ENCODE measurements at places on chromosomes 2 and 18.

- DNase-seq, result no peak
These were observed 61.5 kb downstream of the FARP2 start for GRCh38 chr2:241417626-241418025.

GRCh38 chr2:127670957-127671290 lies 4.4 kb downstream of the LIMS2 start:
- no peak for DNase-seq

- DNase-seq, result no peak
These were observed 151.9 kb downstream of the EPHA4 start for GRCh38 chr2:221420245-221420644.

DNA sequence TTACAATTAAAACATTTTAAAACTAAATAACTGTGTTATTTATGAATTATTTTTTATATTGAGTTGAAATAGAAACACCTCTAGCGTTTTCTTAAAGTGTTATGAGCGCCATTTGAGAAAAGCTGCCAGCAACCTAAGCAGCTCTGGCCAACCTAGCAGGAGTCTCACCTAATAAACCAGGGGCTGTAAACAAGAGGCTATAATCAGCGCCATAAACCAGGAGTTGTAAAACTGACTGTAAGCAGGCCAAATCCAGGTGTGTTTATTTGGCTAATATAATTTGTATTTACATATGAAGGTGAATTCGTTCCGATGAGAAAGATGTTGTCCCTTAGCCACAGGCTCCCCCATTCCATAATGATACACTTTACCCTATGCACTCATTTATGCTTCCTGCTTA lies 34.7 kb downstream of the LRRTM1 start:
- DNase-seq, result no peak

- peak; percentile 17 for DNase-seq
These were observed 32.2 kb downstream of the GPR39 start for GRCh38 chr2:132448771-132449170.

- peak; percentile 53 for DNase-seq
These were observed 46.6 kb upstream of the HNRNPA3 start for GRCh38 chr2:177165721-177166711.

- no peak for DNase-seq
These were observed 117.9 kb downstream of the CSRNP3 start for GRCh38 chr2:165587335-165587938.

DNA sequence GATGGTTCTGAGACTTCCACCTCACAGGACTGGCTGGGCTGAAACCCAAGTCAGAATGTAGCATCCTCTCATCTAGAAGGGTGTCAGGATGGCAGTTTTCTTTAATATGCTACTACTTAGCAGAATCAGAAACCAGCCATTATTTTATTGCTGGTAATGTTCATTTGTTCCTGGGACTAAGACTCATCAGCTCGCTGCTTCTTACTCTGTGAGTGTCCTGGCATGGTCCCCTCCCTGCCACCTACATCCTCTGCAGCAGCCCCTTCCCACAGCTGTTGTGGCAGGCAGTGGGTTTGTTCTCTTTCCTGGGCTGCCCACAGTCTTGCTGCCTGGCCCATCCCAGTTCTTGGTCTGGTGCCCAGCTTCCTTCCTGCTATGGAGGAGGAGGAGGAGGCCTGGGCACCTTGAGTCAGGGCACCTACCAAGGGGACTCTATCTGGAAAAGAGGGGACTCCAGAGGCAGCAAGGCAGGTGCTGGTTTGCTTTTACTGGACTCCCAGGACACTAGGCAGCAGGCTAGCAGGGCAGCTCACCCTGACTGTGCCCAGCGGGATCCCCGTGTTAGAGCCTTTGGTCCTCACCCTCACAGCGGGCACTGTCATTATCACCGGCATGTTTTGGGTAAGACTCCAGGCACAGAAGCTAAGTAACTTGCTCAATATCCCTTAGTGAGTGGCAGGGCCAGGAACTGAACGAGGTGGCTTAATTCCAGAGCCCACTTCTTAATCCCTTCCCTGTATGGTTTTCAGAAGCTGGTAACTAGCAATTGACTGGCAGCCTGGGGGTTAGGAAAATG lies 62.1 kb downstream of the LRRFIP1 start:
- no peak for DNase-seq

Data from SW480 (cell line).